ENCODE measurements at places on chromosomes 3 and 15.

GRCh38 chr3:44842376-44842775 is 19.3 kb upstream of the TMEM42 start:
- DNase-seq = no peak

DNA sequence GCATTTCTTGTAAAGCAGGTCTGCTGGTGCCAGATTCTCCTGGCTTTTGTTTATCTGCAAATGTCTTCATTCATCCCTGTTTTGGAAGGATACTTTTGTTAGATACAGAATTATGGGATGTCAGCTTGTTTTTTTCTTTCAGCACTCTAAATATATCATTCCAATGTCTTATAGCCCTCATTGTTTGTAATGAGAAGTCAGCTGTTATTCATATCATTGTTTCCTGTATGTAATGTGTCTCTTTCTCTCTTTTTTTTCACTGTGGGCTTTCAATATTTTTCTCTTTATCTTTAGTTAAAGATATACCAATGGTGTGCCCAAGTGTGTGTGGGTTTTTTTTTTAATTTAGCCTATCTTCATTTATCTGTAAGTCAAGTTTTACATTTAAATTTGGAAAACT is 65.6 kb upstream of the DCP1A start:
- DNase-seq = no peak

DNA sequence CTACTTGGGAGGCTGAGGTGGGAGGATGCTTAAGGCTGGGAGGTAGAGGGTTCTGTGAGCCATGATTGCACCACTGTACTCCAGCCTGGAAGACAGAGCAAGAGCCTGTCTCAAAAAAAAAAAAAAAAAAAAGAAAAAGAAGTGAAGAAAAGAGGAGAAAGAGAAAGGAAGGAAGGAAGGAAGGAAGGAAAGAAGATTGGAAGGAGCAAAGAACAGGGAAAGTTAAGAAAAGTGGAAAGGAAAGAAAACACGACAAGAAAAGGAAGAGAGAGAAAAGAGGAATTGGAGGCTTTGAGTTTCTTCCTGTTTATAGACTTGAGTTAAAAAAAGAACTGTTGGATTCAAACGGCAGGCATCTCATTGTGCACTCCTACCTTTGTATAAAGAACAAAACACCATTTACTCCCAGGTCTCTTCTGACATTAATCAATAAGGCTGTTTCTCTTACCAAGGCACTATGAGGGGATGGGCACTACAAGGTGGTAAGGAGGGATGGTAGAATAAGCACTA is 73.5 kb downstream of the EDEM1 start:
- no peak for DNase-seq

DNA sequence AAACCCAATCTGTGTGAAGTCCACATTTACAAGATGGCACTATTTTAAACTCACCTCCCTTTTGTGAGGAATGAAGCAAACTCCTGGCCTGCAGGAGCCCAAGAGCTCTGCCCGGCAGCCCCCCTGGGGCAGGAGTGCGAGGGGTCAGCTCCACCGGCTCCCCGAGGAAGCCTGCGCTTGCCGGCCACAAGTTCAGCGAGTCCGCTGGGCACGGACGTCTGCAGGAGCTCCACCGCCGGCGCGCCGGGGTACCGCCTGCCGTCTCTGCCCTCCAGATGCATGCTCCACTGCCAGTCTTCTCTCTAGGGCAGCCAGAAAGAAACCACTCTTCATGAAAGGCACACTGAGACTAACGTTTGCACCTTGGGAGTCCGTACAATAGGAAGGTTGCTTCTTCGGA is 17.5 kb downstream of the OCA2 start:
- DNase-seq = no peak

- no peak for DNase-seq
Observed at GRCh38 chr15:91813924-91814323, 39.6 kb upstream of the SLCO3A1 start.

DNA sequence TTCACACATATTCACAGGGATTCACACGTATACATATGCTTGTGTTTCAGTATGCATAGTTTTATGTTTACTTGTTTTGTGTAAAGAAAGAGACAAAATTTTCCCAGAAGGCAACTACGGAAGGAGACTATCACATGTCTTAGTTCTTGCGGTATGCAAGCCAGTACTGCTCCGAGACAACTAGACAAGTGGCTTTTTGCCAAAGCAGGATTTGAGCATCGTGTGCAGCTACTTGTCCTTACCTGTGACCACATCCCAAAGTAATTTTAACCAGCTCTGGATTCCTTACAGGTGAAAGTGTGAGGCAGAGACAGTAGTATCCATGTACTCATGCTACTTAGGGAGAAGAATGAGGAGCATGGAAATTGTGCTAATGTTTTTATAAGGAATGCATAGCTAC is 591.4 kb upstream of the NR2F2 start:
- no peak for DNase-seq

DNA sequence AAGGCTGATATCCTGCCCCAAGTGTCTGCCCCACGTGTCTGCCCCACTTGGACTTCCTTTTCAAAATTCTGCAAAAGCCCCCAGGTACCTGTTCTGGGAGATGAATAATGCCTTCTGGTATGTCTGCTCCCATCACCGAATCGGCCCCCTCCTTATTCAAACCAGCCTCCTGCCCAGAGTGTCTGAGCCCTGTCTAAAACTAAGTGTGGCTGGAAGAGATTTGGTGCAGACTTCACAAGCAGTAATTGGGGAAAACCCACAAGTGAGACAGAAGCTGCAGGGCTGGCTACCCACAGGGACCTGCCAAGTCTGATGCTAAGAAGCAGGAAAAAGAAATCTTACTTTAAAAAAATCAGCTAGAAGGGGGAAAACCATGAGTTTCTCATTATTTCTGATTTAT is 85.1 kb downstream of the DUT start:
- DNase-seq = no peak

- DNase-seq = no peak
Observed at GRCh38 chr3:134955874-134956273, 160.8 kb downstream of the EPHB1 start.

DNA sequence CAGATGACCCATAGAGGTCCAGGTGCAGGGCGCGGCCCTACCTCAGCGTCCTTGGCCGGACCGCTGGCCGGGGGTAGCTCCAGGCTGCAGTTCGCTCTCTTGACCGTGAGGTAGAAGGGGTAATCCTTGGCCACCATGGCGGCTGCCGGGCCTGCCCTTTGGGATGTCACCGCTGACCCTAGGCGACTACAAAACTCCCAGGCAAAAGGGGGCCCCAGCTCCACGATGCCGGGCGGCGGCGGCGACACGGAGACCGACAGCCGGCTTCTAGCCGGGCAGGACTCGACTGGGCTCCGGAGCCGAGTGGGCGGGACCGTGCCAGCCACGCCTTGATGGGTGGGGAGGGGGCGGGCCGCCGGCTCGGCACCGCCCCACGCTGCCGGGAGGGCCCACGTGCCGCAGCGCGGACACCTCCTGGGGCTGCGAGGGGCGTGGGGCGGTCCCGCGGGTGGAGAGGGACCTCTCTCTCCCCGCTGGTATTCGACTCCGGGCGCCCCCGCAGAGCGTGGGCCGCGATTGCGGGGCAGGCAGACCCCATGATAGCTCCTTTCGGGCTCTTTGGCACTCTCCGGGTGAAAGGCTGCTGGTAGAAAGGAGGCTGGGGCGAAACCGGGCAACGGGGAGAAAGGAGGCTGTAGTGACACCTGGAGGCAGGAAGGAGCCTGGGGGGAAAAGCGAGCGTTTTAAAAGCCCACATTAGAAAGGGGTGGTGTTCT is at the start of gene ARHGEF3:
Gene ARHGEF3, minus strand, starts transcription at position 288 of the 716 bp plus-strand sequence. Its CDS starts 151 bp downstream, at position 137.
- DNase-seq = peak; percentile 80

GRCh38 chr3:111325160-111325718 is 216.8 kb upstream of the CD96 start:
- DNase-seq = no peak

GRCh38 chr3:192818126-192818525 is 90.8 kb upstream of the FGF12 start:
- DNase-seq = no peak

DNA sequence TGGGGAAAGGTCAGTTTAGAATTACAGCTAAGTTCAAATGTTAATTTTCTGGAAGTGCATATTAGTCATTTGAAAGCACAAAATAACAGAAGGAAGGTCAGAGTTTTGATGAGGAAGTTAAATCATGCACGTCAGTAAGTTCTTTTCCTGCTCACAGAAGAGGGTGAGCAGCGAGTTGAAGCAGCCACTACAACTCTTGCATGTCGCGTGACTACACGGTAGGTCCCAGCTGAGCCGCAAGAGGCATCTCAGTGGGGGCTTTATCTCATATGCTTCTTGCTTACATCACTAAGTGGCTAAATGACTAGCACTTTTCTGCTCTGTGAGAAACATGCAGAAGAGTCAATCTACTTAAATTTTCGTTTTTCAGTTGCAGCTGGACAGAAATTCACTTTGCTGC is 21.3 kb upstream of the SEC62 start:
- no peak for DNase-seq

DNA sequence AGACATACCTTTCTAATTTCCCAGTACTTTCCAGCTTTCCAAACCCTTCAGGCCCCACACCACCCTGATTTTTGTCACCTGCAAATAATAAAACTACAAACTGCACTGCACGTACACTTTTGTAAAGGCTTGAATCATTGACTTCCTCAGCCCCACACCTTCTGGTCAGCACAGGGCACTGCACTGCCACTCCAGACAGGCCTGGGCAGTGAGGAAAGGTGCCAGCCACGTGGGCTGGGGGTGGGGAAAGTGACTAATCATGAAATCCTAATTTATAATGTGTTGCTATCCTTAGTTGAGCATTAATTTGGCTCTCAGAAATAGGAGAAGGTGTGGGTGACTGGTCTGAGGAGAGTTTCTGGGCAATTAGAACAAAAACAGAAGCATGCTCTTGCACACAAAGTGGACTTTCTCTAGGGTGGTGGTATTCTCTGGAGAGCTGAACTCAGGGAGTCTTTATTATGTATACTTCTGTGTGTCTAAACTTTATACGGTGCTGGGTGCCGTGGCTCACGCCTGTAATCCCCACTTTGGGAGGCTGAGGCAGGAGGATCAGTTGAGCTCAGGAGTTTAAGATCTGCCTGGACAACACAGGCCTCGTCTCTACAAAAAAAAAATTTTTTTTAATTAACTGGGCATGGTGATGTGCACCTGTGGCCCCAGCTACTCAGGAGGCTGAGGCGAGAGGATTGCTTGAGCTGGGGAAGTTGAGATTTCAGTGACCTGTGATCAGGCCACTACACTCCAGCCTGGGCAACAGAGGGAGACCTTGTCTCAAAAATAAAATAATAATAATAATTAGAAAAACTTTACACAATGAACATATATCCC is 58.2 kb upstream of the FLNB start:
- DNase-seq = no peak

GRCh38 chr3:149967086-149967685 is 3.5 kb downstream of the PFN2 start:
- no peak for DNase-seq

- DNase-seq = no peak
Observed at GRCh38 chr3:63795438-63795837, 23.7 kb upstream of the C3orf49 start.

DNA sequence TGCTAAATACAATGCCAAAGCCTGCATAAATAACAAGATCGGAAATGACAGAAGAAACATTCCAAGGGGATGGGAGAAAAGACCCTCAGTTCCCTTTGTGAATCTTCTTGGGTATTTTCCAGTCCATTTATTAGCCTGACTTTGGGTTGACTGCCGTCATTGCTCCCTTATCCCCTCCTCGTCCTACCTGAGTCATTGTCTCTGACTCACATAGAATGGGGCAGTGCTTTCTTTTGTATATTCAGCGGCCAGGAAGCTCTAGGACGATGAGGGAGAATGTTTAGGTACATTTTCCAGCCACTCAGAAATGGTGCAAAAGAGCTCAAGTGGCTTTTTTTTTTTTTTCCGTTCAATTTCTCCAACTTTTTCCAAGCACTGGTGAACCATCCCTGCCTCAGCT is 71.6 kb downstream of the KAT2B start:
- no peak for DNase-seq

DNA sequence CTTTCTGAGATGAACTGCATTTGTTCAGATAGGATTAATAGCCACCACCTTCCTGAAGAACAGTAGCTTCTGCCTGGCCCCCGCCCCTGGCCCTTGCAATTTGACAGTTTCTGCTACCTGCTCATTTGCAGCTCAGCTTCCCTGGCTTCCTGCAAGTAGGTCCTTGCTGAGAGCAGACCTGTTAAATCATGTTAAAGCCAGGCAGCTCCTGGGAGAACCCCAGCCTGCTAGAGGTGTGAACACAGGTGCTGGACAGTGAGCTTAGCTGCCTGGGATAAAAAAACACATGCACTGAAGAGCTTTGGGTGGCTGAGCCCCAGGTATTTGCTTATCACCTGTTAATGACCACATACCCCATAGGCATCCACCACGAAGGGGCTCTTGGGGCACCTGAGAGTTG is 143.4 kb downstream of the PTPRG start:
- DNase-seq = no peak

- DNase-seq = no peak
Observed at GRCh38 chr3:23444386-23444785, 241.3 kb downstream of the UBE2E2 start.

GRCh38 chr15:64634027-64634426 is 141.4 kb downstream of the RBPMS2 start:
- peak; percentile 36 for DNase-seq

GRCh38 chr3:120894316-120895057 is 13.5 kb upstream of the STXBP5L start:
- DNase-seq = no peak

GRCh38 chr3:111820651-111821050 is 38.4 kb upstream of the PHLDB2 start:
- no peak for DNase-seq

DNA sequence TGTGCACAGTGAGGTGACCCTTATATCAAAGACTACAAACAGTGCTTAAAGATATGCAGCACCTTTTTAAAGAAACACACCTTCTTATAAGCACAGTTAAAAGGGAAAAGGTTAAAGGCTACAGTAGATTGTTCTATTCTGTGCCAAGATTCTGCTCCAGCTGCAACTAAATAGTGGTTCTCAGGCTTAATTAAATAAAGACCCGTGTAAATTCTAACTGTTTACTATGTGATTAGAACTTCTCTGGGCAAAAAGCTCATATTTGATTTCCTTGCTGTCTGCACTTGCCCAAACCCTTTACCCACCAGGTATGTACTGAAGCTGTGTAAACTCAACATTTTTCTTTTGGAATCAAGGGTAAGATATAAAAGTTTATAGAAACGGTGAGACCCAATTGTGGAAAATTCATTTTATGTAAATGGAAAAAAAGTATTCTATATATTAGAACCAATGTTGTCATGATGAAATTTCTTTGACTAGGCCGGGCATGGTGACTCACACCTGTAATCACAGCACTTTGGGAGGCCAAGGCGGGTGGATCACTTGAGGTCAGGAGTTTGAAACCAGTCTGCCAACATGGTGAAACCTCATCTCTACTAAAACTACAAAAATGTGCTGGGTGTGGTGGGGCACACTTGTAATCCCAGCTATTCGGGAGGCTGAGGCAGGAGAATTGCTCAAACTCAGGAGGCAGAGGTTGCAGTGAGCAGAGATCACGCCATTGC is 230.6 kb downstream of the MECOM start:
- no peak for DNase-seq
